B cell (primary cell): ENCODE measurements at places on chromosomes 13 and 19. TPM values are rescaled to one million over a fixed set of nuclear protein-coding genes. Genes with fewer than 3 reads are reported as not detected.

ZNF99 gene
- total RNA-seq: 0.12 TPM in 1 of 2 replicates, not detected in the other

PINLYP gene
- 0.97 and 2.9 TPM in 2 replicates for total RNA-seq

DIAPH3 gene
- total RNA-seq: 0.10 and 0.15 TPM in 2 replicates

RFPL4A gene
- total RNA-seq: not detected in 2 replicates

GZMM gene
- total RNA-seq: 0.34 TPM in 1 of 2 replicates, not detected in the other

NKPD1 gene
- total RNA-seq: 0.27 TPM in 1 of 2 replicates, not detected in the other

OR7C1 gene
- total RNA-seq: not detected in 2 replicates

ZNF563 gene
- 6.1 and 7.3 TPM in 2 replicates for total RNA-seq

PLK5 gene
- not detected in 2 replicates for total RNA-seq
